ENCODE measurements at places on chromosomes 1 and 21.

DNA sequence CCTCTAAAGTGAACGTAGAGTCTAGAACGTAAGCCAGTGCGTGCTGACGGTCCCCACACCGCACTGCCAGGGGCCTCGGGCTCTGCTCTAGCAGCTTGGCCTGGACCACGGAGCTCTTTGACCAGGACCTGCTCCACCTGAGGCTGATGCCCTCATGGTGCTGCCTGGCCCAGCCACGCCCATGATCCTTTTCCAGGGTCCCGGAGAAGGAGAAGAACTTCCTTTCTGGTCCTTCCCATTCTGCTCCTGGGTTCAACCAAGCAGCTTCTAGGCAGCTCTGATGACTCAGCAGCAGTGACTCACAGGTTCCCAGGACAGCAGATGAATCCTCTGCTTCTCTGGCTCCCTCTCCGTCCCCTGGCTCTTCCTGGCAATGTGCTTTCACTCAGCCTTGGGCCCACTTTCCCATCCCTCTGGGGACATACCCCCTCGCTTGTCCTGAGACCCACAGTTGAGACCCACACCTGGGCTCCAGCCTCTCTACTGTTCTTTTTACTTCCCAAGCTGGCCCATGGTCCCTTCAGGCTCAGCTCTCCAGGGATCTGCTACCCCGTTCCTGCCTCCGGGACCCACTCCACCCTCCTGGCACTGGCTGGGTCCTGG is 246.3 kb upstream of the RAB4A start:
- DNase-seq: no peak

DNA sequence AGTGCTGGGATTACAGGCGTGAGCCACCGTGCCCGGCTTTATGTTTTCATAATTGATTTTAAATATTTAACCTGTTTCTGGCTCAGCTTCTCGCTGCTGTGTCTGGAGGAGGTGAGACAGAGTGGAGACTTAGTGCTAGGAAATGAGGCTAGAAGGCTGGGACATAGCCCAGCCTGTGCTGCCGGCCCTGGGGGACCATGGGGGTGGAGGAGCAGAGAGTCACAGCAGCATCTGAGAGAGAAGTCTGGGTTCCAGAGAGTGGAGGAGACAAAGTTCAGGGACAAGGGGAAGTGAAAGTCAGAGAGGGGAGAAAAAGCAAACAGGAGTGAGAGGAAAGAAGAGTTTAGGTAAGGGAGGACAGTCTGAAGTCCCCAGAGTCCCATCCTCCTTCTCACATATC is 71.9 kb downstream of the LHX9 start:
- no peak for DNase-seq

DNA sequence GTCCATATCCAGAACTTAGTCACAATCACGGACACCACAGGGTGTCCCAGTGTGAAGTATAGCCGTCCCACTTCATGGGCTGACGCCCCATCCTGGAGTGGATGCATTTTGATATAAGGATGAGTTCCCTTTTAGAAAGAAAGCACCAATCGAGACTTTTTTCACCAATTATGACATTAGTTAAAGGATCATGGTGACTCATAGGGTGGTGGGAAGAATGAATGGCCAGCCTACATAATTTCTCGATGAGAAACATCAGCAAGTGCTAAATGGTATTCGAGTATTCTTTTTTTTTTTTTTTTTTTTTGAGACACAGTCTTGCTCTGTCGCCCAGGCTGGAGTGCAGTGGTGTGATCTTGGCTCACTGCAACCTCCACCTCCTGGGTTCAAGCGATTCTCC is 38.5 kb upstream of the USP1 start:
- DNase-seq: no peak

DNA sequence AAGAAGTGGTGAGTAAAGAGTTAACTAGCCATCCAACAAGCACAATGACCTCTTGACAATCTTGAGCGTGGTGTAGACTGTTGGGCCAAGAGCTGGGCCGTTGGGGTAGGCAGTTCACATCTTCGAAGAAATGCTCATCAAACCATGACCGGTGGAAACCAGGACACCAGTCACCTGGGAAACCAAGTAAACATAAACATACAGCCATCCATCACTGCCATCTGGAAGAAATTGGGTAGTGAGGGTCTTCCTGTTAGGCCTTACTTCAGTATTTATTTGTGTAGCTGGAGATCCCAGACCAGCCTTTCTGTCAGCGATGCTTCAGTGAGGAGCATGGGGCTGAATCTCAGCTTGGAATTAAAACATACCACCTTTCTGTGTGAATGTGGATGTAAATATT is 108.1 kb upstream of the HAO2 start:
- DNase-seq: no peak

- DNase-seq: no peak
Observed at GRCh38 chr1:174775621-174776020, 224.1 kb upstream of the CACYBP start.

DNA sequence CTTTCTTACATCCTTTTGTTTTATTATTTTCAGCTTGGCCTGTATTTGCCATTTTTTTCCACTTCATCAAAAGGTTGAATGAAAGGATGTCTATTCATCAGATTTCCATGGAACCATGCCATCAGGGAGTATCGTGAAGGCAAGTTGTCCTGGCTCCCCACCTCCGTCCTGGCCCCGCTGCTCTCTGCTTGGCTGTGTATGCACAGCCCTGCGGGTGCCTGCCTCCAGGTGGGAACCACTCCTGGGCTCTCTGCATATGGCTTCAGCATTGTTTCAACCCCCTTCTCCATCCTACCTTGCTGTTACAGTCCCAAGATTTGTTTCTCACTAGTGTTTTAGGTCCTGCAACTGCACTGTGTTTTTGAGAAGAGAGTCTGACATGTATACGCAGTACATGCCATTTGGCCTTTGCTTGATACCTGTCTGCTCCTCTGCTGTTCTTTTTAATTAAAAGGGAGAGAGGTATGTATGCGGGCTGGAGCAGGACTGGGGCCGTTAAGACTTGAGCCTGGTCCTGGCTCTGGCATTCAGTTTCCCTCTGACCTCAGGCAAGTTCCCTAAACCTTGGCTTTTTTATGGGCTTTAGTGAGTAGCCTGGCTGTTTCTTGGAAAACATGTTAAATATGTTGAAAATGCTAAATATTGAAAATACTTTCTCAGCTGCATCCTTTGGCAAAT is 69.9 kb upstream of the GCLM start:
- no peak for DNase-seq

DNA sequence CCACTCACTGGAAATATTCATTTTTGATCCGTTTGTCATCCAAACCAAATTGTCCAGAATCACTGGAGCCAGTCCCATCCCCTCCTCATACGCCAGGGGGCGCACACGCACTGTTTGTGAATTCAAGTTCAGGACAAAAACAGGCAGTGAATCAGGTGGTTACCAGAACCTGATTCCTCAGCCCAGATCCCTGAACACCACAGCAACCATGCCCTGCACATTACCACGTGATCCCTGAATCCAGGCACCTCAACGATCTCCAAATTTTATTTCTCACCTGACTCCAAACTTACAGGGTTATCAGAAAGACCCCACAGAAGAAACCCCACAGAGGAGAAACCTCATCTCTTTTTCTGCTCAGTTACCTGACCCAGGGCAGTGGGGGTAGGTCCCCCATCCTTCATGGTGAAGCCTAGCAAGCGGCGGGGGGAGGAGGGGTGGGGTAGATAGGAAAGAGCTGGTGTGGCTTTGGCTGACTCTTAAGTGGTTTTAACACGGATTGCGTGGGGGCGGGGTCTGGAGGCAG is 1.4 kb upstream of the PTPRF start:
- peak; percentile 92 for DNase-seq

DNA sequence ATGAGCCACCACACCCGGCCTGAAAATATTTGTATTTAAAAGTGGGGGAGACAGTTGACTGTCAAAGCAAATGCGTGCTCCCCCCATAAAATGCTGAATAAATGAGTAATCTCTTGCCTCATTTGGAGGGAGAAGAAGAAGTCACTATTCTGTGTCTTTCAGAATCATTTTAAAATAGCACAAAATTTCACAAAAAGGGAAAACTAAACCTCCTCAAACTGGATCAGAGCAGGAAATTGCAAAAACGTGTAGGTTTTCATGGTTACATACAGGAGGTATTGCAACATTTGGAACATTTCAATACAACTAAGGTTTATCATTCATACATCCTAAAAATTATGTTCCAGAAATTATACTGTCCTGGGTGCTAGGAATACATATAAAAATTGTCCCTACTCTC is 13.6 kb downstream of the MTF1 start:
- no peak for DNase-seq

- DNase-seq: no peak
Observed at GRCh38 chr1:55043011-55043410, 3.7 kb downstream of the PCSK9 start.

GRCh38 chr1:39900662-39901463 is 854 bp downstream of the MYCL start:
- DNase-seq: peak; percentile 55

DNA sequence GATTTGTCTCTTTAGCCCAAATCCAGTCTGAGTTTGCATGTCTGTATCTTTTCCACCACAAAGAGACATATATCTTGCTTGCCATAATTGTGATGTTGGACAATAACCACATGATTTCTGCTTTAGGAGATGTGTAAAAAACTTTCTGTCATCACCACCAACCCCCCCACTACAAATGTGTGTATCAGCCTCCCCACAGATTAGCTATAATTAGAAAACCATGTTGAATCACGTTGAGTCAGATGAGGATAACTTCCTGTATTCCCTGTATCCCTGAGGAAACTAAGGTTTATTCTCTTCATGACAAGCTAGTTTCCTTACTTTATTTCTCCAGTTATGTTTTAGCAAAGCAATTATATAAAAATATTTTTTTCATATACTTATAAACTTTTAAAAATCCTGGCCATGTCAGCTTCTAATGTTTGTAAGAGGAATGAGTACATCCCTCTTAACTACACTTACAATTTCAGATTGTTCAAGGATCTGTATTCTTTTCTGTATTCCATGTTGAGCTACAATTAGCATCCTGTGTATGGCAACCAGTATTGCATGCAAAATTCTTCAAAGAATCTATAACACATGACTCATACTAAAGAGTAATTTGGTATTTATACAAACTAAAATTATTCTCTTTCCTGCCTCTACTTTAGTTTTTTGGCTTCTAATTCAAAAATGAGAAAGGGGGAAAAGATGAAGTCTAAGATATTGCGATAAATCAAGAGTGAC is 143.0 kb downstream of the FMN2 start:
- DNase-seq: no peak

DNA sequence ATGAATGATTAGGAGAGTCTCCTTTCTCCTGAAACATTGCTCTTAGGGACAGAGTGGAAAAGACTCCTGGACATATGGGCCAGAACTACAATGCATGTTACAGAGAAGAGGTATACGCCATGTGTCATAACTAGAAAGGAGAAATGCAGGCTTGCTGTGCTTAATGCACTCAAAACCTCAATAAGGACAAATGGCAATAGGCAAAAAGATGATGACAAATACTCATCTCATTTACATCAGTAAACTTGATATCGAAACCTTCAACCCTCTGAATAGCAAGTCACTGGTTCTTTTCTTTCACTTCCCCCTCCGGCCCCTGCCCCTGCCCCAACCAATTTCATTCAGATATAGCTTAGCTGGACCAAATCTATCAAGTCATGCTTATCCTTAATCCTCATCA is 1.9 kb upstream of the GPR88 start:
- no peak for DNase-seq

GRCh38 chr21:41357546-41357945 is 4.3 kb upstream of the MX2 start:
- DNase-seq: no peak

- DNase-seq: no peak
Observed at GRCh38 chr1:226443439-226443838, 35.5 kb upstream of the PARP1 start.

- DNase-seq: no peak
Observed at GRCh38 chr1:154190550-154190949, 1.4 kb downstream of the TPM3 start.

- DNase-seq: no peak
Observed at GRCh38 chr1:225886159-225887029, 2.6 kb downstream of the LEFTY1 start.

DNA sequence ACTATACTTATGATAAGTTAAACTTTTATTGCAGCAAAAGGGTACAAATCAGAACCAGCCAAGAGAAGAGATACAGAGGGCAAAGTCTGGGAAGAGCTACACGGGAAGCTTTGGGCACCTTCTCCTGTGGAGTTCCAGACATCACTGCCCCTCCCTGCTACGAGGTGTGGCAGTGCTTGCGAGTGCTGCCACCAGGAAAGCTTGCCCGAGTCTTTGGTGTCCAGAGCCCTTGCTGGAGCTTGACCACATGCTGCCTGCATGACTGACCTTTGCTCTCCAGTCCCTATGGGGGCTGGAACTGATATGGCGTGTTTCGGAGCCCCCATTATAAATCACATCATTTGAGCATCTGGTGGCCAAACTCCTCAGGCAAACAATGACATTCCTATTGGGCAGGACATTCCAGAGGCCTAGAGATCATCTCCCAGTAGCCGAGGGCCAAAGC is 23.4 kb downstream of the PLEKHO1 start:
- DNase-seq: peak; percentile 47

GRCh38 chr1:111730706-111731105 is 8.5 kb downstream of the INKA2 start:
- no peak for DNase-seq

- no peak for DNase-seq
Observed at GRCh38 chr21:44547656-44548331, 3.5 kb downstream of the KRTAP10-2 start.

DNA sequence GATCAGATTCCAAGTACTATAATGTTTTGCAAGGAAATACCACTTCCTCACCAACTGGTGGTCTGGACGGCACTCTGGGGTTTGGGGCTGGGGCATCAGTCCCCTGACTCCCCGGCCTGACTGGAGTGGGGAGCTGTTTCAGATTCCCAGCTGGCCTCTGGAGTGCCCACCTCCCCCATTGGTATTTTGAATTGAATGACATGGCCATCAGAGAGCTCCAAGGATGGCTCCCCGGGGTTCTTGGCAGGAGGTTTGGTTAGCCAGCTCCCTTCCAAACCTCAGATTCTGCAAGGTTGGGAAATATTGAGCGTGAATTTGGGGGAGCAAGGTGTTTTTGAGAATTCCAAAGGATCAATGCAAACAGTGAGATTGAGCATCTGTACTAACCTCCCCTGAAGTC is 2.2 kb upstream of the INAVA start:
- DNase-seq: no peak

DNA sequence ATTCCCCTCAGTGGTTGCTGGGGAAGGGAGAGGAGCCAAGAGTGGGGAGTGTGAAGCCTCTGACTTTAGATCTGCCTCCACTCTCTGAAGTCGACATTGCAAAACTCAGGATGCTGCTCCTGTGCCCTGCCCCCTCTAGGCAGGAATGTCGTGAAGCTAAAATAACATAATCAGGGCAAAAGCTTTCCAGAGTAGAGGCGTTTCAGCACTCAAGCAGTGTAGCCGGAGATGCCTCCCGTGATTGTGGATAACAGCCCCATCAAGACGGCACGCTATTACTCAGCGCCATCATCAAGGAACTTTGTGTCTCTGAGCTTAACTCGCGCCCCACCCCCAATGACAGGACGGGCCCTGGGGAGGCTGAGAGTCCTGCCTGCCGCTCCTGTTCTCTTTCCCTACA is 60.0 kb downstream of the FBXO2 start:
- DNase-seq: no peak

GRCh38 chr1:242178924-242179708 is 180.2 kb upstream of the MAP1LC3C start:
- DNase-seq: no peak

All from left colon (tissue), 2 donors.